ENCODE measurements at places on chromosomes 4 and X.

GRCh38 chr4:18815779-18816173, 794.2 kb upstream of the LCORL start:
- no peak for DNase-seq

DNA sequence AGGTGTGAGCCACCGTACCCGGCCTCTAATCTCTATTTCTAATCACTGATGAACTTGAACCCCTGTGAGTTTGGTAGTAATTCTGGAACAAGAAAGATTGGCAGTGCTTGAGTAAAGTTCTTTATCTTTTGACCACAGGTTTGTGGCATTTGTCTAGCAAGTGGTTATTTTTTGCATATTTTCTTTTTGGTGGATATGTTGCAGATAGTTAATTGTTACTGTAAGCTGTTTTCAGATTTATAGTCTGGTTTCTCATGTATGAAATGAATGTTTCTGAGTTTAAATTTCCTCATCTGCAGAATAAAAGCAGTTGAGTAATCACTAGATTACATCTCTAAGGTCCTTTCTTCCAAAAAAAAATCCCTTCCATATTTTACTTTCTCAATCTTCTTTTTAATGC, 105.2 kb downstream of the GASK1B start:
- DNase-seq = no peak

DNA sequence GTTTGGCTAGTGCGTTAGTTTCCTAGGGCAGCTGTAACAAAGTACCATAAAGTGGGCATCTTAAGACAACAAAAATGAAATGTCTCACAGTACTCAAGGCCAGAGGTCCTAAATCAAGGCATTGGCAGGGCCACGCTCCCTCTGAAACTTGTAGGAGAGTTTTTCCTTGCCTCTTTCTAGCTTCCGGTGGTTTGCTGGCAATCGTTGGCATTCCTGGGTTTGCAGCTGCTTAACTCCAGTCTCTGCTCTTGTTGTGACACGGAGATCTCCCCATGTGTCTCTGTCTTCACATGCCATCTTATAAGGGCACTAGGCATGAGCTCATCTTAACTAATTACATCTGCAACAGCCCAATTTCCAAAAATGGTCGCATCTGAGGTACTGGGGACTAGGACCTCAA, 362.0 kb upstream of the BOD1L1 start:
- DNase-seq = no peak

GRCh38 chr4:84362896-84363655, 136.0 kb downstream of the NKX6-1 start:
- DNase-seq = no peak

DNA sequence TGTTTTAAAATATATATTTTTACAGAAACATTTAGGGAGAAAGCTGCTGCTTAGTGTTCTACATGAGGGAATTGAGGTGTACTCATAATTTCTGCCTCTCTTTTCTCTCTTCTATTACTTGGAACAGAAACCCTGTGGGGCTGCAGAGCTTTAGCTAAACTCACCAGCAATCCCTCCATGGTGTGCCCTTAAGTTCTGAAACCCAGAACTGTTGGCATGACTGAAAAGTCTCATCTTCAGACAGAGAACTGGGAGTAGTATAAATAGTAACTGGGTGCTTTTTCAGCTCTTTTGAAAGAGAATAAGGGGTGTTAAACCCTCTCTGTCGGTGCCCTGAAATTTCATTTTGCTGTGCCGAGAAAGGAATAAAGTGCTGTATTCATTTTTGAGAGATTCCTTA, 294.9 kb upstream of the BOD1L1 start:
- no peak for DNase-seq

- DNase-seq = no peak
Observed at GRCh38 chr4:182434720-182435119, 191.5 kb downstream of the TENM3 start.

- DNase-seq = no peak
Observed at GRCh38 chrX:1242891-1243402, 25.7 kb upstream of the CSF2RA start.

DNA sequence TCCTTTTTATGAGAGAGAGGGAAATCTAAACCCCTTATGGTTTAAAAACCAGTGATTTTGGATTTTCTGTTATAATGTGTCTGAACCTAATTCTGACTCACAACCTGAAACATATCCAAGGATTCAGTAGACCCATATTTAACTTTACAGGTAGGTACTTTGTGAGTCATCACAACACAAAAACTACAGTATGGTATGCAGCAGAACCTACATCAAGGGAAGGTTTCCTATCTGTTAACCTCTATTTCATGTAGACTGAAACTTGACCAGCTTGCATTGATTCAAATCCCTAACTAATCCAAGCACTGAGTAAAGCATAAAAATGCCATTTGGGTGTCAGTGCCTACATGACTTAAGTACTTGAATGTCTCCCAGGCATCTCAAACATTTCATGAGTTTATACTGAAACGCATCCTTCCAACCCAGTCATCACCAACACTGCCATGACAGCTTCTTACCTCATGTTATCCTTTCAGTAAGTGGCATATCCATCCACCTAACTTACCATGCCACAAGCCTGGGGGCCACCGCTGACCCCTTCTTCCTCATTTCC, 4.3 kb upstream of the ARHGAP10 start:
- DNase-seq = no peak

GRCh38 chr4:47145630-47146029, 114.3 kb downstream of the GABRB1 start:
- DNase-seq = no peak

DNA sequence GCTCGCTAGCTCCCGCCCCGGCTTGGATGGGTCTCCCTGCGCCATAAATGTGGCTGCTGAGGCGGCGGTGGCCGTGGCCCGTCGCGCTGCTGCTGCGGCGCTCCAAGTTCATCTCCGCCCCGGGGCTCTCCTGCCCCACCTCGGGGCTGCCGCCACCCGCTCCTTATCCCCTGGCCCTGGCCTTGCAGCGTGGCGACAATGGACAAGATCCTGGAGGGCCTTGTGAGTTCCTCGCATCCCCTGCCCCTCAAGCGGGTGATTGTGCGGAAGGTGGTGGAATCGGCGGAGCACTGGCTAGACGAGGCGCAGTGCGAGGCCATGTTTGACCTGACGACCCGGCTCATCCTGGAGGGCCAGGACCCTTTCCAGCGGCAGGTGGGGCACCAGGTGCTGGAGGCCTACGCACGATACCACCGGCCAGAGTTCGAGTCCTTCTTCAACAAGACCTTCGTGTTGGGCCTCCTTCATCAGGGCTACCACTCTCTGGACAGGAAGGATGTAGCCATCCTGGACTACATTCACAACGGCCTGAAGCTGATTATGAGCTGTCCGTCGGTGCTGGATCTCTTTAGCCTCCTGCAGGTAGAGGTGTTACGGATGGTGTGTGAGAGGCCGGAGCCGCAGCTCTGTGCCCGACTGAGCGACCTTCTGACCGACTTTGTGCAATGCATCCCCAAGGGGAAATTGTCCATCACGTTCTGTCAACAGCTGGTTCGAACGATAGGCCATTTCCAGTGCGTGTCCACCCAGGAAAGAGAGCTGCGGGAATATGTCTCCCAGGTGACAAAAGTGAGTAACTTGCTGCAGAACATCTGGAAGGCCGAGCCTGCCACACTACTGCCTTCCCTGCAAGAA, 763 bp downstream of the USP38 start:
- DNase-seq = no peak

DNA sequence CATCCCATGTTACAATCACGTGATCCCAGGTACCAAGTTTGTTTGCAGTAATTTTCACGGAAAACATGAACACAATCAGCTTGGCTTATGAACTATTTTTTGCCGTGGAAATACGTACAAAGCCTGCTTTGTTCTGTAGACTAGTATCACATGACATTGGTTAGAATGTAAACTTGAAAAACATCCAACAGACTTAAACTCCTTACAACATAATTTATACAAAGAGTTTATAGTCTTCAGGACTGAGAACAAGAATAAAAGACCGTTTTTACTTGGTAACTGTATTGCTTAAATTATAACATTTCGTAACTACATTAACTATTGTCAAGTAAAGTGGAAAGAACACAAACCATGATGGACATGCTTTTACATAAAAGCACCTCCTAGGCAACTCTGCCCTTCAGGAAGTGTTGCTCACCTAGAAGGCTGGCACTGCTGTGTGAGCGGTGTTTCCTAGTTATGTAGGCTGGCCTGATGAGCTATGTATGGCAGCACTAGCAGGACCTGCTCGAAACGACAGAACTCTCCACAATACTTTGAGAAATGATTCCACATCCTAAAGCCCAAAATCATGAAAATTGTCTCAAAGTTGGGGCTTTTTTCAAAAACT, 41.8 kb upstream of the WDR1 start:
- DNase-seq = no peak

DNA sequence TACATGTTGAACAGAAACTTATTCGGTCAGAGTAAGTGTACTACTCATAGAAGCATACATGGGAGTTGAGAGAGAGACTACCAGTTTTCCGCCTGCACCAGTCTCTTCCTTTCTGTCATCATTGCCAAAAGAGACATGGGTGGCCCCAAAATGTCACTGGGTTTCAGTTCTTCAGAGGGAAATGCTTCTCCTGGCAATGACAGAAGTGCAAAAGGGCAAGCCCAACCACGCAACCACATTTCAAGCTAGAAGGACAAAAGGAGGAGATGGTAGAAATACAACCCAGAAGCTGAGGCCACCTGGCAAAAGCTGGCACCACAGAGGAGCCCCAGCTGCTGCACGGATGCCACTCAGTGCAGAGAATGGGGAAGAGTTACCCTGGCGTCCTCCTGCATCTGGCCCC, 320.1 kb downstream of the BCOR start:
- DNase-seq = no peak

- no peak for DNase-seq
Observed at GRCh38 chr4:56512166-56512565, 6.6 kb downstream of the ARL9 start.

DNA sequence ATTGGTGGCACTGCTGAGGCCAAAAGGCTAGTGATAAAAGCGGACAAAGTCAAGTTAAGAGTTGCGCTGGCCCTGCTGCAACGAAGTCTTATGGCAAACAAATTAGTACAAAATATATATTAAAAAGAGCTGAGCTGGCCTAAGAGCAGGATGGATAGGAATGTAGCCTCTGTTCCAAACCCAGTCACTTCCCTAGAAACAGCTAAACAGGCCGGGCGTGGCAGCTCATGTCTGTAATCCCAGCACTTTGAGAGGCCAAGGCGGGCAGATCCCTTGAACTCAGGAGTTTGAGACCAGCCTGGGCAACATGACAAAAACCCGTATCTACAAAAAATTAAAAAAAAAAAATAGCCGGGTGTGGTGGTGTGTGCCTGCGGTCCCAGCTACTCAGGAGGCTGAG, 32.4 kb upstream of the UGDH start:
- no peak for DNase-seq

All from stimulated activated CD4-positive, alpha-beta T cell treated with anti-CD3 and anti-CD28 coated beads, TNF-alpha, amount 100 ng/mL, for 24 hours (primary cell).